ENCODE measurements at places on chromosomes 3 and 15.

DNA sequence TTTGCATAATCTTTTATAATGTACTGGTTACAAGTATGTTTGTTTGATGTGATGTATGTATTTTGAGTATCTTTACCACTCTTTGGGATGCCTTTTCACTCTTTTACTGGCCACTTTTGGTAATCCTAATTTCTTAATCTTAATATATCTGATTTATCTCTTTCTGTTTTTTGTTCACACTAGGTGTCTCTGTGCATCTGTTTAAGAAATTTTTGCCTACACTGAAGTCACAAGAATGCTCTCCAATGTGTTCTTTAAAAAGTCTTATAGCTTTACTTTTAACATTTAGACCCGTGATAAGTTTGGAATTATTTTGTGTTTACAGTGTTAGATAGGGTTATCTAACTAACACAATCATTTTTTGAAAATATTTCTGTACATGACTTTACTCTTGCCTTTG, 659.1 kb downstream of the SI start:
- DNase-seq = no peak

GRCh38 chr3:65582012-65582717, 456.6 kb downstream of the MAGI1 start:
- DNase-seq = peak; percentile 23

GRCh38 chr15:52503788-52504496, 24.7 kb downstream of the MYO5A start:
- peak; percentile 36 for DNase-seq

GRCh38 chr3:52557011-52557960, 20.9 kb downstream of the UQCC5 start:
- no peak for DNase-seq

DNA sequence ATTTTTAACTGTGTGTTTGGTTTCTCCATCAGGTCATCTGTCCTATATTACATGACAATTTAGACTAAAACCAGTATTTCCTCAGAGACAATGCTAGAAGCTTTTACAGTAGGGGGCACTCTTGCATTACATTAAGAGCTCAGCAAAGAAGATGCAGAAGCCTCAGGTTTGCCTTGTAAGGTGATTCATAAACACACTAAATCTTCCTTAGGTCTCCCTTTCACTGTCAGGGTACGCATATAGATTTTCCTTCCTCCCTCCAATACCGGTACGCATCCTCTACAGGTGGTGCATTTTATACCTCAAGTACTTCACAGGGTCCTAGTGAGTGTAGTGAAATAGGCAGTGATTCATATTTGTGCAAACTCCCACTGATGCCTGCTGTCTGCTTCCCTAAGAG, 46.5 kb downstream of the CD86 start:
- peak; percentile 66 for DNase-seq

DNA sequence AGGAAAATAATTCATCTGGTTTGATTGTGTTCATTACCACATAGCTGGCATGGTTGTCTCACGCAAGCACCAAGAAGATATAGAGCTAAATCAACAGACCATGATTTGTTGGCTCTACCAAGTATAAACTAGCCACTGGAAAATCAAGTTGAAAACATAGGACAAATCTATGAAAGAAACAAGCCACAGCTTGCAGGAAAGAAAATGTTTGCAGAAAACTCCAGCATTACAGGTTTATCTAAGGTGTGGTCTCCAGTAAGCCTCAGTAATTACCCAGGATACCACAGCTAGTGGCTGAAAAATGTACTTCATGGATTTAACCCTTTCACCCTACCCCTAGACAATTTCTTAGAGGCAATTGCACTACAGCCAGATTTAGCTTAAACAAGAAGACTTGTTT, 340.6 kb downstream of the SOX2 start:
- DNase-seq = no peak

DNA sequence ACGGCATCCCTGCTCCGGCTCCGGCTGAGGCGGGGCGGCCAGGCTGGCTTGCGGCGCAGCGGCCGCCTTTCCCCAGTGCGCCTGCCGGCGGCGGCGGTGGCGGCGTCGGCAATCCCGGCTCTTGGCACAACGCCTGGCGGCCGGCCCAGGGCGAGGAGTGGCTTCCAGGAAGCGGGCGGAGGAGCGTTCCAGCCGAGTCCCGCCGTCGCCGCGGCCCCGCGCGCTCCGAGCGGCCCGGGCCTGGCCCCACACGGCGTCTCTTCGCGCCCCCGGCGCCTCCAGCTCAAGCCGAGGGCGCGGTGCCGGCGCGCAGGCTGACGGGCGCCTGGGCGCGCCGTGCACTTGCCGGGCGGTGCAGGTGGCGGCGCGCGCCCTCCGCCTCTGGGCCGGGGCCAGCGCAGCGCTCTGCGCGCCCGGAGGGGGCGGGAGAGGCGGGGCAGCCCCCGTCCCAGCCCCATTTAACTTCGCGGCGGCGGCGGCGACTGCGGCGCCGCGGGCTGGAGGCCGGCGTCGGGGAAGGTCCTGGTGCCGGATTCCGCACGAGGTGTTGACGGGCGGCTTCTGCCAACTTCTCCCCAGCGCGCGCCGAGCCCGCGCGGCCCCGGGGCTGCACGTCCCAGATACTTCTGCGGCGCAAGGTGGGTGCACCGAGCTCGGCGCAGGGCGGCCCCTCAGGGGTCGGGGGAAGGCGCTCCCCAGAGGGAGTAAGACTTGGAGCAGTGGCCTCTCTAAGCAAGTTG, at the start of gene ADAMTSL3:
ADAMTSL3 (plus strand) TSS at position 485 of the 740 bp plus-strand sequence. CDS start 1,639 bp downstream, outside the sequence.
- DNase-seq = peak; percentile 11

DNA sequence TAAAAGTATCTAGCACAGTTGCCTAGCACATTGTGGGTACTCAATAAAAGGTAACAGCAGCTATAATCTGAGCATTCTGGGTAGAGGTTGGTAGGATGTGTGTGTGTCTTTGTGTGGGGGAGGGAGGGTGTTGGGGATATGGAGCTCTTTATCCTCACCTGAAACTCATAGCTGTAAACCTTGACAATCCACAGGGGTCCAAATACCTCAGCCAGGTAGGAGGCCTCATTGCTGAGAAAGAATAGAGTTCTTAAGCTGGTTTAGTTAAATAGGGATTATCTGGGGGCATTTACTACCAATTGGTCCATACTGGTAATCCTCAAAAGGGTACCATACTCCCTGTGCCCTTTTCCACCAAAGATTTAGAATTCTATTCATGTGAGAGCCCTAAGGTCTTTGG, 3.9 kb downstream of the SERF2 start:
- no peak for DNase-seq

DNA sequence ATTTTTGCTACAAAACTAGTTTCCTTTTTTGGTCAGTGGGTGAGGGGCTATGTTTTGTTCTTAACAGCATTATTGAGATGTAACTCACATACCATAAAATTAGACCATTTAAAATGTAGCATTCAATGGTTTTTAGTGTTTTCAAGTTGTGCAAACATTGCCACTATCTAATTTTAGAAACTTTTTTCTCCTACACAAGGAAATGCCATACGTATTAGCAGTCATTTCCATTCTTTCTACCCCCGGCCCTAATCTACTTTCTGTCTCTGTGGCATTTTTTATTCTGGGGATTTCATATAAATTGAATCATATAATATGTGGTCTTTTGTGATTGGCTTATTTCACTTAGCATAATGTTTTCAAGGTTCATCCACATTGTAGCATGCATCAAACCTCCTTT, 55.0 kb upstream of the TIPARP start:
- peak; percentile 33 for DNase-seq

GRCh38 chr15:98657721-98658120, 9.4 kb downstream of the IGF1R start:
- no peak for DNase-seq
